Neural crest cell (in vitro differentiated cells): ENCODE measurements at places on chromosomes 1 and 21. TPM values are rescaled to one million over a fixed set of nuclear protein-coding genes. Genes with fewer than 3 reads are reported as not detected.

The LRRIQ3 gene
- 0.35 and 0.57 TPM in 2 replicates for total RNA-seq

The DNAJC28 gene
- 2.4 and 2.7 TPM in 2 replicates for total RNA-seq

The ZYG11B gene
- 39.3 and 39.5 TPM in 2 replicates for total RNA-seq

The TRAF3IP3 gene
- total RNA-seq = not detected in 2 replicates

The LHX8 gene
- not detected in 2 replicates for total RNA-seq

The S100A9 gene
- total RNA-seq = not detected in 2 replicates

The ATP1A2 gene
- 93.6 and 101 TPM in 2 replicates for total RNA-seq

DNA sequence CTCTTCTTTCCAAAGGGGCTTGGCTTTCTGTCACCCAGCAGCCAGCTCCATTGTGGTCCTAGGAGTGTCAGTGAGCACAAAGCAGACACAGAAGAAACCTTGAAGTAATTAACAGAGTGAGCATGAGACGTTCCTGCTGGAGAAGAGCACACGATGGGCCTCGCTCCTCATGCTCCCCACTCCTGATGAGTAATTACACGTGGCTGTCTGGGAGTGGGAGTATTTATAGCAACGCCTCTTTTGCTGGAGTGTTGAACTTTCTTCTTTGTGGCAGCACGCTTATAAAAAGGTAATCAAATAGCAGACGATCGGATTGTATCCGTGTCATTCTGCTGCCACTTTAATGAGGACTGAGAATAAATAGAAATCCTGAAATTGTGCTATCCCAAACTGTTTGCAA, 185.8 kb downstream of the CAMTA1 start:
- H3K27me3 ChIP-seq = peaks cover 14% of the 10 kb centered on the region
- DNase-seq = no peak
- H3K4me3 ChIP-seq = no peak overlapping the region
- H3K4me1 ChIP-seq = peaks cover 10% of the 10 kb centered on the region
- H3K27ac ChIP-seq = peak overlapping the region; percentile 6
- no peaks in the 10 kb centered on the region for H3K36me3 ChIP-seq

DNA sequence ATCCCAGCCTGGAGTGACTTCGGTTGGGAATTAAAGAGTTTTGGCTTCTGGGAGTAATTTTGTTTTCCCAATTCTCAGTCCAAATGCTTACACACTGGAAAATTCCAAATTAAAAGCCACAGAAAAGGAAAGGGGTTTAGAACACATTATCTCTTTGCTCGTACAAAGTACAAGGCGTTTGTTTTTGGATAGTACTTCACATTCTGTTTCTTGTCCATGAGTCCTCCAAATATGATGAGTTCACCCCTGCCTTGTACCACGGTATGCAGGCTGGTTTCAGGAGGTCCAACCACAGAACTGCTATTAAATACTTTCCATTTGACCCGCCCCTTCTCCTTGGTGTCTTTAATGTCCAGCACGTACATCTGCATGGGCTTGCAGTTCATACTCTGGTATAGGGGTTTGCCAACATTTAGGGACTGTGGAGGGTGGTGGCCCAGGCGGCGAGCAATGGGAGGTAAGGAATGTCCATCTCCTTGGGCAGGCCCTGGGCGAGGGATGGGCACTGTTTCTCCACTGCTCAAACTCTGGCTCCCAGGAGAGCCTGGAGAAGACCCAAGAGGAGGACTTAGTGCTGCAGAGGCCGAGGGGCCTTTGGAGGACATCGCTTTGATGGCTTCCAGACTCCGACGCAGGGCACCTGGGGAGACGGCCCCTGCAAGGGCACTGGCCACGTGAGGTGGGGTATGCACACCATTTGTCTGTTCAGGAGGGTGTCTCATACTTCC, 13.7 kb upstream of the CPLANE2 start:
- H3K36me3 ChIP-seq = no peaks in the 10 kb centered on the region
- H3K4me1 ChIP-seq = peaks cover 4% of the 10 kb centered on the region
- no peaks in the 10 kb centered on the region for H3K27me3 ChIP-seq

- no peak overlapping the region for H3K27ac ChIP-seq
- H3K36me3 ChIP-seq = no peaks in the 10 kb centered on the region
- H3K4me3 ChIP-seq = no peak overlapping the region
- H3K4me1 ChIP-seq = peaks cover 9% of the 10 kb centered on the region
Measured at GRCh38 chr1:29581256-29581655, 344.9 kb downstream of the PTPRU start.

DNA sequence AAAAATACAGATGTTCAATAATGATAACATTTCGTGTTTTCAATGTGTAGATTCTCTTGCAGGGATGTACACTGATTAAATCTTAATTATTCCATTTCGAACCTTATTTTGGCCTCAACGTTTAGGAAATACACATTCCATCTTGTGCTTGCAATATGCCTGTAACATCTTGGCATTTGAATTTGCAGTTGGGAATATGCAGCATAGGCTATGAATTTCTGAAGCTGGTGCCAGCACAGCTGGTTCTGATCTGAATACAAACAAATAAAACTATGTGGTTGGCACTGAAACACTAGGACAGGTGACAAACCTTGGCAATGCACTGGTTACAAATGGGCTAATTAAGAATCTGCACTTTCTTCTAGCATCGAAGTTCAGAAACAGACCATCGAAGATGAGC, 108.4 kb downstream of the ERG start:
- H3K27ac ChIP-seq = no peak overlapping the region
- no peaks in the 10 kb centered on the region for H3K27me3 ChIP-seq
- H3K4me3 ChIP-seq = no peak overlapping the region
- peaks cover 9% of the 10 kb centered on the region for H3K4me1 ChIP-seq

GRCh38 chr1:247370786-247371732, 39.4 kb upstream of the ZNF496 start:
- H3K27ac ChIP-seq = no peak overlapping the region
- H3K4me1 ChIP-seq = peaks cover 26% of the 10 kb centered on the region
- H3K27me3 ChIP-seq = peaks cover 20% of the 10 kb centered on the region
- DNase-seq = no peak
- H3K4me3 ChIP-seq = no peak overlapping the region

DNA sequence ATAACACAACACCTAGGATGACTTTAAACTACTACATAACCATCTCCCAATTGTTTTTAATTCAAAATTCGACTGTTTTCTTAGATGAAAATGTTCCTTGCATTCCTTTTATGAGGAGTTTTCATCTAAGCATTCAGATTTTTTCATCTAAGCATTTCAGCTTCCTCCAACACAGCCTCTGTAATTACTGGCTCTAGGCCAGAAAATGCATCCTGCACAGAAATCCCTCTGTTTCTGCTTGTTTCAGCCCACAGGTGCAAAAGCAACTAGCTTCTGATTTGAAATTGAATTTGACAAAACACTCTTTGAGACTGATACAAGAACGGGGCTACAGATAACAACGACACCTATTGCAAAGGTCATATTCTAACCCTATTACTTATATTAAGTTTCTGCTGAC, 90.4 kb downstream of the RGS21 start:
- no peaks in the 10 kb centered on the region for H3K36me3 ChIP-seq
- DNase-seq = no peak
- H3K4me1 ChIP-seq = peaks cover 4% of the 10 kb centered on the region
- H3K27me3 ChIP-seq = no peaks in the 10 kb centered on the region
- no peak overlapping the region for H3K27ac ChIP-seq

- DNase-seq = peak; percentile 9
- H3K27me3 ChIP-seq = peaks cover 55% of the 10 kb centered on the region
- peak overlapping the region; percentile 83 for H3K4me3 ChIP-seq
- no peak overlapping the region for H3K27ac ChIP-seq
- H3K4me1 ChIP-seq = peaks cover 38% of the 10 kb centered on the region
Measured at GRCh38 chr1:15154480-15155036, 1.0 kb downstream of the TMEM51 start.

DNA sequence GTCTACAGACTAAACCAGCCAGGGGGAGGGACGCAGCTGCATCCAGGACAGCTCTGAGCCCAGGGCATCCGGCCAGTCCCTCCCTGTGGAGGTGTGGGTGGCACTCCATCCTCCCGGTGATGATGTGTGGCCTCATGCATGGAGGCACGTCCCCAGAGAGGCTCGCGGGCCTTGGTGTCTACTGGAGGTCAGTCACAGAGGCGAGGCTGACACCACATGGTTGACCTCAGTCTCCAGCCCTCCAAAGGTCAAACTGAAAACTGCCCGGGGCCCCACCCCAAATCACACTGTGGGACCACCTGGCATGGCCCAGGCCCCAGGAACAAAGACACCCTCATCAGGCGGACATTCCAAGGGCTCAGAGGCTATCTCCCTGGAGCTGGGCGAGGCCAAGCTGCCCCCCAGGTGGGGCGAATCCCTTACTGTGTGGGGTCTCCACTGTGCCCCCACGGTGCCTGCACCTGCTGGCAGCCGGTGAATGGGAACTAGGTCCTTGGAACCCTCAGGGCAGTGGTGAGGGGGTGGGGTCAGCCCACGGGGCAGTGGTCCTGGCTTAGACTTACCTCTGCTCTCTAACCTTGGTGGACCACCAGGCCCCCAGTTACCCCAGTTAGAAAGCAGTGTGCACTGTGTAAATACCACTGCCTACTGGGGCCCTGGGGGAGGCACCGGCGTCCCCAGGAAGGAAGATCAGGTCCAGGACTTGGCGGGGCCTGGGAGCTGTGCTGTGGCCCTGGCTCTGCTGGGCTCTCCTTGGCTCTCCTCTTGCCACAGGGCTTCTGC, 49.1 kb downstream of the TRPM2 start:
- no peaks in the 10 kb centered on the region for H3K36me3 ChIP-seq
- no peak for DNase-seq
- H3K4me1 ChIP-seq = no peaks in the 10 kb centered on the region

- no peak overlapping the region for H3K27ac ChIP-seq
- peaks cover 33% of the 10 kb centered on the region for H3K4me1 ChIP-seq
- no peaks in the 10 kb centered on the region for H3K27me3 ChIP-seq
- peak overlapping the region; percentile 97 for H3K4me3 ChIP-seq
- DNase-seq = no peak
- H3K36me3 ChIP-seq = no peaks in the 10 kb centered on the region
Measured at GRCh38 chr1:10208537-10208936, 1.8 kb upstream of the KIF1B start.

- H3K36me3 ChIP-seq = no peaks in the 10 kb centered on the region
- H3K4me1 ChIP-seq = peaks cover 8% of the 10 kb centered on the region
- no peak for DNase-seq
- no peak overlapping the region for H3K4me3 ChIP-seq
- peaks cover 77% of the 10 kb centered on the region for H3K27me3 ChIP-seq
- H3K27ac ChIP-seq = no peak overlapping the region
Measured at GRCh38 chr1:159778266-159778665, 2.5 kb upstream of the DUSP23 start.

- H3K36me3 ChIP-seq = peaks cover 9% of the 10 kb centered on the region
- H3K4me1 ChIP-seq = peaks cover 4% of the 10 kb centered on the region
- no peaks in the 10 kb centered on the region for H3K27me3 ChIP-seq
- H3K27ac ChIP-seq = no peak overlapping the region
- DNase-seq = no peak
Measured at GRCh38 chr1:163999131-163999530, 559.9 kb upstream of the PBX1 start.

DNA sequence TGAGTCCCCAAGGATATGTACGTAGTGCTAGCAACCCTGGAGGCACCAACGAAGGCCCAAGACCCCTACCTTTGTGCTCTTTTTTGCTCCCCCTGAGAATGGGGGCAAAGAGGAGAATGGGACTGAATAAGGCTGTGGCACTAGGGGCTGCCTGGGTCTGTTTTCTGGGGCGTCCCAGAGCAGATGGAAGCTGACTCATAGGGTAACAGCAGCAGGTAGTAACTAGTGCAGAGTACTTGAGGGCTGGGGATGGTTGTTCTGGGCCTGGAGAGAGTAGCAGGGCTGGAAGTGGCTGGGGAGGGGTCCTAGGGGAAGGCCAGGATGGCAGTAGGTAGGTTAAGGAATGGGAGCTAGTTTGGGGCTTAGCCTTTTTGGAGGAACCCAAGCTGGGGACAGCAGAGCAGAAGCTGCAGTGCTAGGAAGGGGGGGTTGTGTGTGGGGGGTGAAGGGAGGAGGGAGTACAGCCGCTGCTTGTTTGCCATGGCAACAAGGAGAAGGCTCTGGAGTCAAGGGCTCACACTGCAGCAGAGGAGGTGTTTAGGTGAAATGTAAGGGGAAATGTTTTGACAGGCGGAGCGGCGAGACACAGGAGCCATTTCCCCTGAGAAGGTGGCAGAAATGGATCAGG, 1.8 kb downstream of the NCDN start:
- H3K4me1 ChIP-seq = peaks cover 45% of the 10 kb centered on the region
- no peak for DNase-seq
- H3K27ac ChIP-seq = peak overlapping the region; percentile 60

- no peak overlapping the region for H3K4me3 ChIP-seq
- no peak for DNase-seq
- H3K27me3 ChIP-seq = no peaks in the 10 kb centered on the region
- no peak overlapping the region for H3K27ac ChIP-seq
- no peaks in the 10 kb centered on the region for H3K36me3 ChIP-seq
Measured at GRCh38 chr1:212153635-212154034, 118.1 kb downstream of the DTL start.

GRCh38 chr1:220341126-220341525, 68.9 kb upstream of the RAB3GAP2 start:
- H3K36me3 ChIP-seq = no peaks in the 10 kb centered on the region
- DNase-seq = no peak
- no peak overlapping the region for H3K4me3 ChIP-seq
- no peaks in the 10 kb centered on the region for H3K4me1 ChIP-seq
- H3K27me3 ChIP-seq = no peaks in the 10 kb centered on the region

- DNase-seq = no peak
- H3K36me3 ChIP-seq = no peaks in the 10 kb centered on the region
- no peak overlapping the region for H3K27ac ChIP-seq
- H3K4me1 ChIP-seq = no peaks in the 10 kb centered on the region
Measured at GRCh38 chr1:90356991-90357390, 360.1 kb downstream of the BARHL2 start.

DNA sequence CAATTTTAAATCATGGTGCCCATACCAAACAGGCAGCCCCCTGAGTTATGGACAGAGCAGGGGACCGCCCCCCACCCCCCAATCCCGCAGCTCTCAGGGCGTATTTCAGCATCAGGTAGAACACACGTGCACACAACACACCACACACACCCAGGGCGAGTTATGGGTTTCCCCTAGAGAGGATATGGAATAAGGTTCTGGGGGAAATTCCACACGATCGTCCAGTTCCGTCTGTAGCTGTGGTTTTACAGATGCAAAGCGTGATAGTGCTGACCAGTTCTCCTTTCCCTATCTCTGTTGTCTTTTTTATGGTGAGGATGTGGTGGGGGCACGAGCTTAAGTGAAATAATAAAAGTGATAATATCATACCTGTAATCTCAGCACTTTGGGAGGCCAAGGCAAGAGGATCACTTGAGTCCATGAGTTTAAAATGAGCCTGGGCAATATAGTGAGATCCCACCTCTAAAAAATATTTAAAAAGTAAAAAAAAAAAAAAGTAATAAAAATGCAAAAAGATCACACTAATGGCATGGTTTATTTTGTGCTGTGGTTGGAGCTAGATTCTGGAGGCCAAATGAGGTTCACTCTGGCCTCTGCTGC, 25.1 kb downstream of the C2CD2 start:
- no peak for DNase-seq
- H3K4me3 ChIP-seq = no peak overlapping the region
- H3K4me1 ChIP-seq = peaks cover 32% of the 10 kb centered on the region
- no peak overlapping the region for H3K27ac ChIP-seq
- peaks cover 2% of the 10 kb centered on the region for H3K27me3 ChIP-seq
